GM12878 (cell line): ENCODE measurements at places on chromosomes 3 and 15. TPM values are rescaled to one million over a fixed set of nuclear protein-coding genes. Genes with fewer than 3 reads are reported as not detected.

Gene PYDC2
- not detected in 2 replicates for polyA plus RNA-seq

Gene RETNLB
- polyA plus RNA-seq, result not detected in 2 replicates

Gene VPS13C
- 10.4 and 12.0 TPM in 2 replicates for polyA plus RNA-seq

Gene GPR62
- polyA plus RNA-seq, result not detected in 2 replicates

Gene GUCA1C
- polyA plus RNA-seq, result not detected in 2 replicates

Gene HSPBAP1
- 10.2 and 11.8 TPM in 2 replicates for polyA plus RNA-seq

Gene IQGAP1
- polyA plus RNA-seq, result 99.6 and 103 TPM in 2 replicates

Gene LRRC3B
- polyA plus RNA-seq, result not detected in 2 replicates

Gene MRPS11
- 148 TPM in 2 replicates for polyA plus RNA-seq

Gene HDGFL3
- polyA plus RNA-seq, result 13.1 and 13.4 TPM in 2 replicates

Gene PDZRN3
- 0.37 TPM in 1 of 2 replicates, not detected in the other for polyA plus RNA-seq

Gene TIGIT
- polyA plus RNA-seq, result 3.1 and 4.8 TPM in 2 replicates

Gene CCDC191
- polyA plus RNA-seq, result 0.64 and 1.7 TPM in 2 replicates

Gene MUC13
- polyA plus RNA-seq, result 0.28 TPM in 1 of 2 replicates, not detected in the other

Gene ANKRD34C
- not detected in 2 replicates for polyA plus RNA-seq

Gene ERC2
- polyA plus RNA-seq, result 0.12 TPM in 1 of 2 replicates, not detected in the other

Gene GPR15
- 146 TPM in 2 replicates for polyA plus RNA-seq

Gene ROPN1
- polyA plus RNA-seq, result not detected in 2 replicates

Gene BCHE
- polyA plus RNA-seq, result 26.5 and 28.8 TPM in 2 replicates

Gene MRAS
- polyA plus RNA-seq, result not detected in 2 replicates

Gene HRH1
- polyA plus RNA-seq, result not detected in 2 replicates

Gene OIP5
- polyA plus RNA-seq, result 61.4 and 65.6 TPM in 2 replicates
